ENCODE measurements at places on chromosomes 1 and 21.

DNA sequence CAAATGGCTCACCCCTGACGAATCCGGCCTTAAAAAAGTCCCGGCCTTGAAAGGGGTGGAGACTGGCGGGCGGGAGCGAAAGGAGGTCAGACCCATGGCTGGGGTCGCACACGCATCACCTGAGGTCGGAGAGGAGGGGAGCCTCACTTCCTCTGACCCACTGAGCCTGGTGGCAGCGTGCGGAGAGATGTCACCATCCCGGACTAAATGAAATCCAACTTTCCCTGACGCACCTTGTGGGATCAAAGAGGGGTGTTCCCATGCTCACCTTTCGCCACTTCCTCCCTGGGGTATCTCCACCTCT lies 709 bp upstream of the SLC41A1 start:
- peaks cover 3% of the 10 kb centered on the region for H3K27me3 ChIP-seq
- H3K4me1 ChIP-seq, result peaks cover 48% of the 10 kb centered on the region
- no peaks in the 10 kb centered on the region for H3K36me3 ChIP-seq

- peak overlapping the region; percentile 95 for H3K27ac ChIP-seq
- H3K36me3 ChIP-seq, result no peaks in the 10 kb centered on the region
- H3K4me1 ChIP-seq, result peaks cover 26% of the 10 kb centered on the region
- peak overlapping the region; percentile 83 for H3K4me3 ChIP-seq
- no peak for DNase-seq
These were observed 995 bp upstream of the IPO13 start for GRCh38 chr1:43945674-43946235.

- peaks cover 16% of the 10 kb centered on the region for H3K36me3 ChIP-seq
- H3K4me3 ChIP-seq, result no peak overlapping the region
- no peaks in the 10 kb centered on the region for H3K27me3 ChIP-seq
- H3K4me1 ChIP-seq, result no peaks in the 10 kb centered on the region
- no peak for DNase-seq
- no peak overlapping the region for H3K27ac ChIP-seq
These were observed 23.5 kb upstream of the RSBN1 start for GRCh38 chr1:113835686-113836290.

GRCh38 chr1:36088265-36088576 lies 471 bp upstream of the ADPRS start:
- H3K4me3 ChIP-seq, result peak overlapping the region; percentile 55
- no peak for DNase-seq
- peak overlapping the region; percentile 91 for H3K27ac ChIP-seq
- peaks cover 19% of the 10 kb centered on the region for H3K4me1 ChIP-seq

DNA sequence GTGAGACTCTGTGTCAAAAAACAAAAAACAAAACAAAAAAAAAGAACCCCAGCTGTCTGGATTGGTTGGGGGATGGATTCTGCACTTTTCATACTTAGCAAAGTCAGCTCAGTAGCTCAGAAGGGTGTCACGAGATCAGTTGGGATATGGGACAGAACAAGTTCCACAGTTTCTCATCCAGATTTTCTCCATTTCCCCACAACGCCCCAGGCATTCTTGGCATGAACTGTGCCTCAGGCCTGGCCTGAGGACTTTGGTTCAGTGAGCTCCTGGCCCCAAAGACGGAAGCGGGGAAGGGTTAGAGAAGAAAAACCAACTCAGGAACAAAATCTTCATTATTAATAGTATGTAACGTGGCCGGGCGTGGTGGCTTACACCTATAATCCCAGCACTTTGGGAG lies 1.9 kb downstream of the AKR7A2 start:
- H3K27ac ChIP-seq, result no peak overlapping the region
- H3K36me3 ChIP-seq, result peaks cover 17% of the 10 kb centered on the region
- H3K4me1 ChIP-seq, result peaks cover 13% of the 10 kb centered on the region
- H3K27me3 ChIP-seq, result no peaks in the 10 kb centered on the region
- no peak for DNase-seq

GRCh38 chr1:42165511-42166210 lies 1.1 kb upstream of the GUCA2A start:
- no peaks in the 10 kb centered on the region for H3K4me1 ChIP-seq
- no peaks in the 10 kb centered on the region for H3K36me3 ChIP-seq
- H3K27ac ChIP-seq, result no peak overlapping the region
- no peak for DNase-seq

DNA sequence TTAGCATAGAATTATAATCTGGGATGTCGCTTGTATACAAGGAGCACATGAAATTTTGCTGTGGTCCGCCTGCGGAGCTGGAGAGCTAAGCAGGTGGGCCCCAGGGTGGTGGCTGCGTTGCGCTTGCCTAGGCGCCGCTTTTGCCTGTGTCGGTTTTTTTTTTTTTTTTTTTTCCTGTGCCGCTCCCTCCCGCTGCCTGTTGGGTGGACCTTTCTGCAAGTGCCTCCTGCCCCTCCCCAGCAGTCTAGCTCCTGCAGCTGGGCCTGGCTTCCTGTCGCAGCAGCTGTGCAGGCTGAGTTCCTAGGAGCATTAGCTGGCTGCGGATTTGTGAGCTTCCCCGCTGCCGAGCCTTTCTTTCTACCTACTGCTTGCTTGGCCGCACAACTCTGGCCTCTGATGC lies 20.6 kb downstream of the PYHIN1 start:
- H3K27me3 ChIP-seq, result no peaks in the 10 kb centered on the region
- H3K27ac ChIP-seq, result no peak overlapping the region
- no peak overlapping the region for H3K4me3 ChIP-seq

DNA sequence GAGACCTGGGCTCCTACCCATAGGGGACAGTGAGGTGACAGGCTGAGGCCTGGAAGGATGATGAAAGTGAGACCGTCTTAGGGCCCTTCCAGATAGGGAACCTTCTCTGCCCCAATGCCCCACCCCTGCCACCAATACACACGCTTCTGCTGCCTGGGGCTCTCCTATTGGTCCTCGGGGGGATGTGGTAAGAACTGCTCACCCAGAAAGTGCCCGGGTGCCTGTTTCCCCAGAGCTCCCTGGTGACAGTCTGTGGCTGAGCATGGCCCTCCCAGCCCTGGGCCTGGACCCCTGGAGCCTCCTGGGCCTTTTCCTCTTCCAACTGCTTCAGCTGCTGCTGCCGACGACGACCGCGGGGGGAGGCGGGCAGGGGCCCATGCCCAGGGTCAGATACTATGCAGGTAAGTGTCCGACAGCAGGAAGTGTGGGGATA lies 948 bp downstream of the SEMA4A start:
- H3K4me1 ChIP-seq, result no peaks in the 10 kb centered on the region
- DNase-seq, result peak; percentile 43
- H3K36me3 ChIP-seq, result no peaks in the 10 kb centered on the region
- H3K4me3 ChIP-seq, result no peak overlapping the region
- H3K27me3 ChIP-seq, result no peaks in the 10 kb centered on the region
- no peak overlapping the region for H3K27ac ChIP-seq

- no peaks in the 10 kb centered on the region for H3K27me3 ChIP-seq
- H3K36me3 ChIP-seq, result no peaks in the 10 kb centered on the region
- H3K4me3 ChIP-seq, result no peak overlapping the region
- no peaks in the 10 kb centered on the region for H3K4me1 ChIP-seq
- H3K27ac ChIP-seq, result no peak overlapping the region
- DNase-seq, result no peak
These were observed 411.6 kb upstream of the ZRANB2 start for GRCh38 chr1:71492298-71493041.

GRCh38 chr1:32255072-32256071 lies 4.3 kb downstream of the LCK start:
- H3K36me3 ChIP-seq, result no peaks in the 10 kb centered on the region
- H3K4me3 ChIP-seq, result peak overlapping the region; percentile 60
- peaks cover 47% of the 10 kb centered on the region for H3K4me1 ChIP-seq
- DNase-seq, result no peak
- no peak overlapping the region for H3K27ac ChIP-seq

DNA sequence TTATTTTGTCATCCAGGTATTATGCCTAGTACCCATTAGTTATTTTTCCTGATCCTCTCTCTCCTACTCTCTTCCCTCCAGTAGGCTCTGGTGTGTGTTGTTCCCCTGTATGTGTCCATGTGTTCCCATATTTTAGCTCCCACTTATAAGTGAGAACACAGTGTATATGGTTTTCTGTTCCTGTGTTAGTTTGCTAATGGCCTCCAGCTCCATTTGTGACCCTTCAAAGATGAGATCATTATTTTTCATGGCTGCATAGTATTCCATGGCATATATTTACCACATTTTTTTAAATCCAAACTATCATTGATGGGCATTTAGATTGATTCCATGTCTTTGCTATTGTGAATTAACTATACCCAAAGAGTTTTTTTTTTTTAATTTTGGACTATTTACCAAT lies 1675.7 kb upstream of the B3GALT2 start:
- H3K27ac ChIP-seq, result no peak overlapping the region
- H3K27me3 ChIP-seq, result no peaks in the 10 kb centered on the region
- H3K4me3 ChIP-seq, result no peak overlapping the region
- H3K36me3 ChIP-seq, result no peaks in the 10 kb centered on the region
- no peak for DNase-seq
- H3K4me1 ChIP-seq, result no peaks in the 10 kb centered on the region

- peaks cover 4% of the 10 kb centered on the region for H3K27me3 ChIP-seq
- no peaks in the 10 kb centered on the region for H3K36me3 ChIP-seq
- no peaks in the 10 kb centered on the region for H3K4me1 ChIP-seq
- peak; percentile 4 for DNase-seq
- H3K27ac ChIP-seq, result no peak within 1 kb of the TSS
- no peak within 1 kb of the TSS for H3K4me3 ChIP-seq
These were observed at the start of gene DNAJC6 for GRCh38 chr1:65309304-65310077. DNAJC6 (plus strand) TSS chr1:65309543; CDS start chr1:65309746, 203 bp downstream.

DNA sequence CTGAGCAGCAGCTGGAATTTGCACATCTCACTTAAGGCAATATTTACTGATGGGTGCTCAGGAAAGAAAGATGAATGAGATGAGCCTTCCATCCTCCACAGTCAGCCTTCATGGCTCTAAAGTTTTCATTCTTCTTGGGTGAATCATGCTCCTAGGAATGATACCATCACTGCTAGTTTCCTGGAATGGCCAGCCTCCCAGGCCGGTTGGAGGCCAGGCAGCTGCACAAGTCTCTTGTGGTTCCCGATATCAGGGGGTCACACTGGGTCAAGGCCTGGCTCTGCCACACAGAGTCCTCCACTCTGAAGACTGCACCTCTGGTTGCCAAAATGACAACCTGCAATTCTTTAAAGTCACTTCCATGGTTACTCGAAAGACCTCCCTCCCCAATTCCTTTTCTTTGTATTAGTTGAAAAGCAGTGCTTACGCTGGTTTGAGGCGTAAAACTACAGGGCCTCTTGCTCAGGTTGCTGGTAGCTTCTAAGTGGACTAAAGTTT lies 46.2 kb upstream of the PALMD start:
- DNase-seq, result no peak
- no peaks in the 10 kb centered on the region for H3K4me1 ChIP-seq
- H3K4me3 ChIP-seq, result no peak overlapping the region
- peak overlapping the region; percentile 36 for H3K27ac ChIP-seq

DNA sequence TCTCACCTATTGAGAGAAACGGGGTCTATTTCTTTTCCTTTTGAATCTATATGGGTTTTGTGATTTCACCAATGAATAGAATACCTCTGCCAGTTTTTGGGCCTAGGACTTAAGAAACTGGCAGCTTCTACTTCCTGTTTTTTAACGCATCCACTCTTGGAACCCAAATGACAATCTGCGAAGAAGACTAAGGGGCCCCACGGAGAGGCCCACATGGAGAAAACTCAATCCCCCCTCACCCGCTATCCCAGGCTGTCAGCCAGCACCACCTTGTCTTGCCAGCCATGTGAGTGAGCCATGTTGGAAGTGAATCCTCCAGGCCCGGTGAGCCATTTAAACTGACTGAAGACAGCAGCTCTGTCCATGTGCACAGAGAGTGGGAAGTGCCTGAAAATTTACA lies 3.6 kb upstream of the HENMT1 start:
- peaks cover 16% of the 10 kb centered on the region for H3K4me1 ChIP-seq
- H3K36me3 ChIP-seq, result no peaks in the 10 kb centered on the region
- H3K27me3 ChIP-seq, result no peaks in the 10 kb centered on the region
- DNase-seq, result no peak
- no peak overlapping the region for H3K4me3 ChIP-seq

DNA sequence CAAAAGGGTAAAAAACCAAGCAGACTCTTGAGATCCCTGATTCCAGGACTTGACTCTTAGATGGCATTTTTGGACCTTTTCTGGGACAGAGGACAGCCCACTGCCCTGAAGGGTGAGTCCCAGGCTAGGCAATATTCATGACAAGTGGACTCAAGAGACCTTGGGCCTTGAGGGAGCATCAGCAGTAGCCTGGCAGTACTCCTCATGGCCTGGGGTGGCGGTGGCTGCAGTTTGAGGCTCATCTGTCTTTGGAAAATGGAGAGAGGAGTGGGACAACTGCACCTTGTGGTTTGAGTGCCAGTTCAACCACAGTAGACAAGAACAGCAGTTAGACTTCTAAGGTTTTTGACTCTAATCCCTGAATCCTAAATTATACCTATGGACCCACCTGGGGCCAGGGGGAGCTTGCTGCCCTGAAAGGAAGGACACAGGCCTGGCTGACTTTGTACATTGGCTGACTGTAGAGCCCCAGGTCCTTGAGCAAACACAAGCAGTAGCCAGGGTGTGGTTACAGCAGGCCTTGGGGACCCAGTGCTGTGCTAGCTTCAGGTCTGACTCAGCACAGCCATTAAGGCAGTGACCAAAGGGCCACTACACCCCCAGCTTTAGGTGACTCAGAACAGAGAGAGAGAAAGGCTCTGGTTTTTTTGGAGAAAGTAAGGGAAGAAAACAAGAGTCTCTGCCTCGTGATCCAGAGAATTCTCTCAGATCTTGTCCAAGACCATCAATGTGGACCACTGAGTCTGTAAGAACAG lies 1023.2 kb downstream of the KCNT2 start:
- no peak overlapping the region for H3K27ac ChIP-seq
- H3K4me3 ChIP-seq, result no peak overlapping the region
- H3K36me3 ChIP-seq, result no peaks in the 10 kb centered on the region
- H3K27me3 ChIP-seq, result no peaks in the 10 kb centered on the region

DNA sequence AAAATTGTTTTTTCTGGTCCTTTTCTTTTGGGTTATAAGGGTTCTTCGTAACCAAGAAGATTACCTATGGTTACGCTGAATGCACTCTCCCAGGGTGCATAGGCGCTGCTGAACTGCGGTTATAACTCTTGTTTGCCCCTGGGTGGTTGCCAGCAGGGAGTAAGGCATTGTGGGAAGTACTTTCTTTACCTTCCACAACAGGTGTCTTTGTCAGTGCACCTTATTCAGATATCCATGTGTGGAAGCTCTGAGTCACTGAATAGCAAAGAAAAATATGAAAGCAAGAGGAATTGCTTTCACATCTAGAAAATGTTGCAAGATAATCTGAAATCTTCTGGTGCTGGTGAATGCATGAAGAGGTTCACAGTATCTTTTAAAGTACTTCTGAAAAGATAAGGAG lies 124.4 kb upstream of the CACYBP start:
- H3K27me3 ChIP-seq, result no peaks in the 10 kb centered on the region
- DNase-seq, result no peak
- no peak overlapping the region for H3K4me3 ChIP-seq
- H3K27ac ChIP-seq, result no peak overlapping the region
- H3K36me3 ChIP-seq, result no peaks in the 10 kb centered on the region

- no peak overlapping the region for H3K27ac ChIP-seq
- H3K36me3 ChIP-seq, result no peaks in the 10 kb centered on the region
- no peak for DNase-seq
- no peaks in the 10 kb centered on the region for H3K4me1 ChIP-seq
- H3K27me3 ChIP-seq, result no peaks in the 10 kb centered on the region
These were observed 66.8 kb downstream of the SERINC2 start for GRCh38 chr1:31479811-31480210.

- H3K36me3 ChIP-seq, result no peaks in the 10 kb centered on the region
- no peak overlapping the region for H3K4me3 ChIP-seq
- H3K27me3 ChIP-seq, result no peaks in the 10 kb centered on the region
- no peak overlapping the region for H3K27ac ChIP-seq
- no peaks in the 10 kb centered on the region for H3K4me1 ChIP-seq
These were observed 22.7 kb downstream of the PRKCZ start for GRCh38 chr1:2072891-2073290.

- peaks cover 39% of the 10 kb centered on the region for H3K4me1 ChIP-seq
- peak within 1 kb of the TSS; percentile 94 for H3K27ac ChIP-seq
- H3K36me3 ChIP-seq, result peaks cover 9% of the 10 kb centered on the region
- DNase-seq, result peak; percentile 94
These were observed at the start of gene ADIPOR1 for GRCh38 chr1:202957733-202958543. ADIPOR1 (minus strand) TSS chr1:202958312; CDS start chr1:202951070, 7,242 bp downstream.

All from CD8-positive, alpha-beta memory T cell (primary cell).